ENCODE measurements at places on chromosomes 7 and 10.
A peak's percentile ranks its signal among the peaks of the same experiment; 100 is the strongest.

DNA sequence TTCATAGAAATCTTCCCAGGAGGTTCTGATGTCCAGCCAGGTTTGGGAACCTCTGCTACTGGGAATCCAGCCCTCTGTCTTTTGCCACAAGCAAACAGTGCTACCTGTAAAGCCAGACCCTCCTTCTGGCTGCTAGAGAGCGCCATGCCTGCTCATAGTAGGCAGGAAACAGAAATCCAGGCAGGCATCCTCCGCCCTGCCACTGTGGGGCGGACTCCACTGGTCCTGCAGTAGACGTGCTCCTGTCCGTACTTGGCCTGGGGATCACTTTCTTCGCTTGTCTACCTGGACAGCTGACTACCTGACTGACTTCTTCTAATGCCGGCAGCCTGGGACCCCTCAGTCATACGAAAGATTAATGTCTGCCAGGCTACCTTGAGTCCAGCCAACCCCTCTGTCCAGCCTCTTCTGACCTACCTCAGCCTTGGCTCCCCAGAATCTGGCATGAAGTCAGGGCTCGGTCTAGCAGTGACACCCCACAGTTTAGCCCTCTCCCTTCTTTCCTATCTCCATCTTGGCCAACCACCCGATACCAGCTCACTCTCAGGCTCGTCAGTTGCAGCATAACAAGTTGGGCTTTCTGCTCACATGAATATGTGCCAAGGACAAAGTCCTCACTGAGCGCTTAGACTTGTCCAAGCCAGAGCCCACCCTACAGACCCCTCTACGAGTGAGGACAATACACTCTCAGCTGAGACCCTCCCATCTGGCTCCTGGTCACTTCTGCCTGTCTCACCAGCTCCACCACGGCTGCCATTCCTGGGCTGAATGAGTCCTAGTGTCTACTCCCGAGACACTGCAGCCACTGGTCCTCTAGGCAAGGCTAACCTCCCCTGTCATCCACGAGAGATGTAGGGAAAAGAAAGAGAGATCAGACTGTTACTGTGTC lies 43.9 kb upstream of the OPALIN start:
- DNase-seq: no peak

GRCh38 chr7:106423821-106424475 lies 139.2 kb upstream of the NAMPT start:
- no peak for DNase-seq

GRCh38 chr10:2658780-2659179 lies 408.6 kb upstream of the PFKP start:
- no peak for DNase-seq

- DNase-seq: no peak
Observed at GRCh38 chr10:110858297-110858934, 13.3 kb upstream of the PDCD4 start.

GRCh38 chr10:1007583-1007982 lies 18.1 kb downstream of the IDI2 start:
- no peak for DNase-seq

- peak; percentile 52 for DNase-seq
Observed at GRCh38 chr7:774161-775109, 47.4 kb upstream of the PRKAR1B start.

- DNase-seq: no peak
Observed at GRCh38 chr7:24668927-24669635, 88.2 kb downstream of the GSDME start.

GRCh38 chr7:10120936-10121335 lies 852.7 kb upstream of the PHF14 start:
- no peak for DNase-seq

- DNase-seq: no peak
Observed at GRCh38 chr10:132276179-132276675, 31.5 kb downstream of the STK32C start.

DNA sequence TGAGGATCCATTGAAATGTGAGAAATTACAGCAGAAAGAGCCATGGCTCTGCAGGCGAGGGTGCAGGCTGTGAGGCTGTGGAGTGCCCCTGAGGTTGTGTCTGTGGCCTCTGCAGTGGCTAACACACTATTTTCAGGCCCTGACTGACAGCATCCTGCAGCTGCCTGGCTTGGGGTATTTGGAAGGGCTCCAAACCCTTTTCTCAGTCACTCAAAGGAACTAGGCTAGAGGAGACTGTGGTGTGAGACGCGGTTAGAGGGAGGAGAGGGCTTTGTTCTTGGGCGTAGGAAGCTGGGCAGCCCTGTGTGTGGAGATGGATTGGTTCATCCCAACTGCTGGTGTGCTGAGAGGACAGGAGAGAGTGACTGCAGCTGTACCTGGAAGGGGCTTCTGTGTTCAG lies 134.9 kb downstream of the RAMP3 start:
- no peak for DNase-seq

DNA sequence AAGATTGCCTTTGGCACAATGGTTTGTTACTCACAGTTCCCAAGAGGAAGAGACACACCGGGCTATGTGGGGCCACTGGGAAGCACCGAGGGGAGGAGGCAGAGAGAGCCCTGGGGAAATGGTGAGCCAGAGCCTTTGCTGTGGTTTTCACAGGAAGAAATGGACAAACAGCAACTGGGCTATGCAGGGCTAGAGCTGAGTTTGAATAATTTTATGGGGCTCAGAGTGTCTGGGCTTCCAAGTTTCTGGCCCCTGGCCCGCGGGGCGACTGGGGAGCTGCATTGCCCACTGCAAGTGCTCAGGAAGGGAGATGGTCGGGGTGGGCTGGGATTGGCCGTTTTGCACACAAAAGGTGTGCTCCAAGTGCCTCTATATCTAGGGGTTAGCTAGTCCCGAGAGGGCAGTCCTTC lies 92.6 kb downstream of the CHST15 start:
- DNase-seq: no peak

- DNase-seq: no peak
Observed at GRCh38 chr10:99630433-99630832, 10.2 kb upstream of the SLC25A28 start.

DNA sequence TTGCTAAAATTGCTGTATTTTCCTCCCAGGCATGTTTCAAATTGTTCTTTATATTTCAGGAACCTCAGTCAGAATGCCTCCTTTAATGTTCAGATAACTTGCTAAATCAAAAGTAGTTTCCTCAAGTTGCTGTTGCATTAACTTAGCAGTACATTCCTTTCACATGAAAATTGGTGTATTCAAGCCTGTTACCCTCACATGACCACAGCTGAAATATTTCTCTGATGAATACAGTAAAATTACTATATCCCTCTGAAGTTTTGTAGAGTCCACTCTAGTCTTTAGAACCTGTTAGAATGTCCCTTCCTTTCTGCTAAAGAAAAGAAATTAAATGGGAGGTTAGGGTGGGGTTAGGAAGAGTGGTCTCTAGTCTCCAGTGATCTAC lies 24.5 kb upstream of the C1GALT1 start:
- no peak for DNase-seq

GRCh38 chr10:15339892-15340291 lies 31.2 kb downstream of the FAM171A1 start:
- DNase-seq: no peak

GRCh38 chr10:43355749-43356371 lies 15.6 kb upstream of the FXYD4 start:
- no peak for DNase-seq

DNA sequence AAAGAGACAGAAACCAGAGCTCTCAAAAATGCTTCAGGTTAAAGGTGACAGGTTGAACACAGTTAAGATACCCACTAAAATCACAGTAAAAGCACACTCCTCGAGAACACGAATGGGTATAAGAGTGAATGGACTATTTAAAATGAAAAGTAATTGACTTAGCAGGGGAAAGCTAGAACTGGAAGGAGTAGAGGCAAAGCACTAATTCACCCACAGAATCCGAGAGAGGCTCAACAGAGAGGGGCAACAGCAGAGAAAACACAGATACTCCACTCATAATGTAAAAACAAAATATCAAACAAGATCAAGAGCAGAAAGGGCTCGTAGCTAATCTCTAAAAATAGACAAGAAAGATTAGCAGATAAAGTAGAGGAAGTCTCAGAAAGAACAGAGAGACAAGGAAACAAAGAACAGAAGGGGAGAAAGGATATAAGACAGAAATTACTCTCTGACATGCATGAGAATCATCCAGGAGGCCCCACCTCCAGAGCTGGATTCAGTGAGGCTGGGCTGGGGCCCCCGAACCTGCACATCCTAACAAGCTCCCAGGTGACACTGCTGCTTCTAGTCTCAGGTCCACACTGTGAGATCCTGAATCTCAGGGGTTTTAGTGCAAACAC lies 117.6 kb downstream of the GALNT11 start:
- no peak for DNase-seq

DNA sequence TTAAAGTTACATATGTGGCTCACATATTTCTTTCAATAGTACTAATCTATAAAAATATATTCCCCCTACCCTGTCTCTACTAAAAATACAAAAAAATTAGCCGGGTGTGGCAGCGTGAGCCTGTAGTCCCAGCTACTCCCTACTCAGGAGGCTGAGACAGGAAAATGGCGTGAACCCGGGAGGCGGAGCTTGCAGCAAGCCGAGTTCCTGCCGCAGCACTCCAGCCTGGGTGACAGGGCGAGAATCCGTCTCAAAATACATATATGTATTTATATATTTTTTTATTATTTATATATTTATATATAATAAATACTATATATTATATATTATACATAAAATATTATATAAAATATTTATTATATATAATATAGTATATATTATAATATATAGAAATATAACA lies 69.7 kb upstream of the GRM3 start:
- DNase-seq: no peak

GRCh38 chr10:93755443-93756116 lies 2.2 kb upstream of the LGI1 start:
- no peak for DNase-seq

DNA sequence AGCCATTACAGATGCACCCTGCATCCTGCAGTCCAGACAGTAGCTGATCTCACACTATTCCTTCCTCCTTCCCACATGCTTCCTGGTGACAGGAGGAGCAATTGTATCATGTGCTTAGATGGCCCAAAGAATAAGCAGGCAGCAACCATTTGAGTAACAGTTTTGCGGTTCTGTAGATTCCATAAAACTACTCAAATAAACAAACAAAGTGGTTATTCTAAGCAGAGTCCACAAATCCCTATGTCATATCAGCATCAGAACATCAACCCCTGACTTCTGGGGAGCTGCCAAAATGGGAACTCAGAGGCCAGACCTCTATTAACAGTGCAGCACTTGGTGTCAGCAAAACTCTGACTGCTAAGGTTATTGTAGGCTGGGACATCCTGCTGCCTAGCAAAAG lies 226.0 kb downstream of the SORCS1 start:
- no peak for DNase-seq

DNA sequence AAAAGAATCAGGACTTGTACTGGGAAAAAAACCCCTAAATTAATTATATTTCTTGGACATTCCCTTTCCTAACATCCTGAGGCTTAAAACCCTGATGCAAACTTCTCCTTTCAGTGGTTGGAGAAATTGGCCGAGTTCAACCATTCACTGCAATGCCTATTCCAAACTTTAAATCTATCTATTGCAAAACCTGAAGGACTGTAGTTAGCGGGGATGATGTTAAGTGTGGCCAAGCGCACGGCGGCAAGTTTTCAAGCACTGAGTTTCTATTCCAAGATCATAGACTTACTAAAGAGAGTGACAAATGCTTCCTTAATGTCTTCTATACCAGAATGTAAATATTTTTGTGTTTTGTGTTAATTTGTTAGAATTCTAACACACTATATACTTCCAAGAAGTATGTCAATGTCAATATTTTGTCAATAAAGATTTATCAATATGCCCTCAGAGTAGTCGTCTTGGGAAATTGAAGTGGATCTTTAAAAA lies 6.6 kb downstream of the EMX2 start:
- no peak for DNase-seq

GRCh38 chr7:155947051-155947450 lies 134.8 kb upstream of the SHH start:
- no peak for DNase-seq

DNA sequence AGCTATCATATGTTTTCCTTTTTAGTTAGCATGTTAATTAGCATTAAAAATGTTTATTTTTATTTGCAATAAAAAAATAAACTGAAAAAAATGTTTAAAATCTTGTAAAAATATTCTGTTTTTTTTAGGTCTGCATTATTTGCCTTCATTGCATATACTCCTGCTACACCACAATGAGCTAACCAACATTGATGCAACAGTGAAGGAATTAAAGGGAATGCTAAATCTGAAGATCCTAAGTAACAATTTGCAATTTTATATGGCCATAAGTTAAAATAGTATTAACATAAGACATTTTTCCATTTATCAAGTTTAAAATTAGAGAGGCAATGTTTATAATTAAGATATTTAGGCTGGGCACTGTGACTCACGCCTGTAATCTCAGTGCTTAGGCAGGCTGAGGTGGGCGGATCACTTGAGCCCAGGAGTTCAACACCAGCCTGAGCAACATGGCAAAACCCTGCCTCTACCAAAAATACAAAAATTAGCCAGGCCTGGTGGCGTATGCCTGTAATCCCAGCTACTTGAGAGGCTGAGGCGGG lies 32.2 kb downstream of the LRRC72 start:
- DNase-seq: no peak

DNA sequence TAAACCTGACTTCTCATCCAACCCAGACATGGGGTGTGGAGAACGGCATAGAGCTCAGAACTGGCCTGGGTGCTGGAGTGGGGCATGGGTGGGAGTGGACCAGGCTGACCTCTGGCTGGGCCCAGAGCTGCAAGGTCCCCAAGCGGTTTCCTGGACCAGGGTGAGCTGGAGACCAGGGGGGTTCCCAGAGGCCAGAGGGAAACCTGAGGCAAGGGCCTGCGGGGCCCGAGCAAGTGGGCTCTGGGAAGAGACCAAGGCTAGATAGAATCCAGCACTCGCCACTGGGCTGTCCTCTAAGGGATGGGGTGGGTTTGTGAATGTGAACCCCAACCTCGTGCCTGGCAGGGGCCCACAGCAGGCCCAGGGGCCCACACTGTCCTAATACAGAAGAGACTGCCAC lies 39.4 kb upstream of the RET start:
- DNase-seq: no peak

DNA sequence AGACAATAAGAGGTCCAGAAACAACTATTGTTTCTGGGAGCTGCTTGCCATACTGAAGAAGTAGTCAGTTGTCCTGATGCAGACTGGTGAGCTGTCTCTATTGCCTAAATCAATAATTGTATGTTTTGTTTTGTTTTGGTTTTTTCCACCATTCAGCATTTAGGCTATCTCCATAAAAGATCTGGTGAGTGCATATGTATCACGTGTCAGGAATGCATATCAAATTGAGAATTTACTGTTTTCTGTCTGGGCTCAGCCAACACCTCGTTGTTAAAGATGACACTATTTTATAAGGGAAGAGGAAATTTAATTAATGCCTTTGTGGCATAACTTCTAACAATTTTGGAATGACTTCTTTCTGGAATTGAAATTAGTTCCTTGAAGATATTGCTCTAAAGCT lies 66.2 kb downstream of the SORCS1 start:
- no peak for DNase-seq
